ENCODE measurements at places on chromosomes 13 and 19.

DNA sequence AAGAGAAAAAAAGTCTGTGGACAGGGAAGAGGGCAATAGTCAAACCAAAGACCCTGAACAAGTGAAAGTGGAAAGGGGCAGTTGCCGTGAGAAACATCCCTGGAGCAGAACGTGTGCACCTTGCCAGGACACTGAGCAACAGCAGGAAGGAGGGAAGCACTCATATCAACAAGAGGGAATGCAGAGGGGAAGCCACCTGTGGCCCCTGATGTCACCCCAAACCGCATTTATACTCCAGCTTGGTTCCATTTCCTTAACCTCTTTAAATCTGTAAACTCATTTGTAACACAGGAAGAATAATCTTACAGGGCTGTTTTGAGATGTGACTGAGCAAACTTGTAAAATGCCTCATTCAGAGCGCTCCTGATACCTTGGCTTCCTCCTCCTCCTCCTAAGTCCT lies 698.8 kb downstream of the DIAPH3 start:
- DNase-seq, result no peak

DNA sequence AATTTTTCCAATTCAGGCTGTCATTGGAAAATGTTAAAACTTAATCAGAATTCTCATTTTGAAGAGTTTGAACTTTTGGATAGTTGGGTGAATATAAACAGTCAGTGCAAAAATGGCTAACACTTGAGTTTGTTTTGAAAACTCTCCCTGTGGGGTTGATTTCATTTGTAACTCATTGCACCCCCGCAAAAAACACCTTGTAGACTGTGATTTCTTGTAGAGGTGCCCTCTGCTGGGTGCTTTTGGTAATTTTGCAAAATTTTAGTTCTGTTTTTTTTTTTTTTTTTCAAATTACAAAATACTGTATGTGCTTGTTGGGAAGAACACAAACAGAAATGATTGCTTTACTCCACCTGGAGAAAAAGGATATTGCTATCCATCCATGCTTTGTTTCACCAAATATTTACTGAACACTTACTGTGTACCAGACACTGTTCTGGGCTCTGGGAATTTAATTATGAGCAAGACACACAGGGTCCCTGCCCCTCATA lies 28.2 kb upstream of the GPI start:
- no peak for DNase-seq

DNA sequence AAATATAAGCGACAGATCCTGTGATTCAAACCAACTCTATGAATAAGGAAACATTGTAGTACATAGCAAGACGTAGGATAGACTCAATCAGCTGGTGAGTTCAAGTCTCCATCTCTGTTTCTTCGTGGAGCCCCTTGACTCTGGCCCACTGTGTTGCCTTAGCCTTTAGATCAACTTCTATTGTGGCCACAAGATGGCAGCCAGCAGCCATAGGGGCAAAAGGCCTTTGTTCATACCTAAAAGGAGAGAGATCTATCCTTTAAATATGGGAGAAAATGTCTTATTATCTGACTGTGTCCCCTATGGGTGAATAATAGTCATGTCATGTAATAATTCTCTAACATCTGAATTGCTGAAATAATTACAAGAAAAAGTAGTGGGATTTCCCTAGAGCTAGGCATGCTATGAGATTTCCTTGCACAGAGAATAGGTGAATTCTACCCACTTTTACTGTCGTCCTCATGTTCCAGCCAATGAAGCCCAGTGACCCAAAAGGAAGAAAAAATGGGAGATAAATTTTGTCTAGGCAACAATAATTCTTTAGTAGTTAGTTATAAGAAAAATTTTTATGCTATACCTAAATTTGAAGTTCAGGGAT lies 129.4 kb downstream of the PCDH20 start:
- DNase-seq, result no peak

GRCh38 chr13:110593430-110594130 lies 21.8 kb upstream of the NAXD start:
- DNase-seq, result peak; percentile 28
